SK-N-DZ (cell line): ENCODE measurements at places on chromosomes 11 and 22.

GRCh38 chr11:76436020-76436419 lies 8.8 kb upstream of the EMSY start:
- no peak for DNase-seq

DNA sequence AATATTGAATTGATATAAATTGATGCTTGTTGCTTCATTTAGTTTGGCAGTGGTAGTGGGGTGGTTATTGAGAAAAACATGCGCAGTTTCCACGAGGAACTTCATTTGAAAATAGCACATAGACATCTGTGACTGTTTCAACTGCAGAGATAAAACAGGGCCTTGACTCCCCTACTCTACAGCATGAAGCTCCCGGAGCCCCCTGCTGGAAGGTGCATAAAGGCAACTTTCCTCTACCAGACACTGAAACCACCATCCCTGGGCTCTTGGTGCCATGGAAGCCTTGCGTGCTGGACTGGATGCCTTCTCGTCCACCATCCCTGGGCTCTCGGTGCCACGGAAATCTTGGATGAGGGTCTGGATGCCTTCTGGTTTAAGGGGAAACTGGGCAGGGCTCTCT lies 195.9 kb downstream of the CSNK2A3 start:
- peak; percentile 10 for DNase-seq

GRCh38 chr11:94721565-94722292 lies 46.4 kb upstream of the AMOTL1 start:
- no peak for DNase-seq

- peak; percentile 96 for DNase-seq
These were observed 82.3 kb upstream of the PHOX2A start for GRCh38 chr11:72326151-72326848.

- DNase-seq, result no peak
These were observed 54.6 kb downstream of the LRRC32 start for GRCh38 chr11:76615950-76616349.

GRCh38 chr22:39316440-39317083 lies 2.9 kb downstream of the RPL3 start:
- peak; percentile 79 for DNase-seq
